ENCODE measurements at places on chromosomes 6 and 20.

- DNase-seq, result no peak
Measured at GRCh38 chr6:44228836-44229235, 5.4 kb downstream of the SLC29A1 start.

GRCh38 chr6:2209226-2209809 is 36.1 kb downstream of the GMDS start:
- no peak for DNase-seq

DNA sequence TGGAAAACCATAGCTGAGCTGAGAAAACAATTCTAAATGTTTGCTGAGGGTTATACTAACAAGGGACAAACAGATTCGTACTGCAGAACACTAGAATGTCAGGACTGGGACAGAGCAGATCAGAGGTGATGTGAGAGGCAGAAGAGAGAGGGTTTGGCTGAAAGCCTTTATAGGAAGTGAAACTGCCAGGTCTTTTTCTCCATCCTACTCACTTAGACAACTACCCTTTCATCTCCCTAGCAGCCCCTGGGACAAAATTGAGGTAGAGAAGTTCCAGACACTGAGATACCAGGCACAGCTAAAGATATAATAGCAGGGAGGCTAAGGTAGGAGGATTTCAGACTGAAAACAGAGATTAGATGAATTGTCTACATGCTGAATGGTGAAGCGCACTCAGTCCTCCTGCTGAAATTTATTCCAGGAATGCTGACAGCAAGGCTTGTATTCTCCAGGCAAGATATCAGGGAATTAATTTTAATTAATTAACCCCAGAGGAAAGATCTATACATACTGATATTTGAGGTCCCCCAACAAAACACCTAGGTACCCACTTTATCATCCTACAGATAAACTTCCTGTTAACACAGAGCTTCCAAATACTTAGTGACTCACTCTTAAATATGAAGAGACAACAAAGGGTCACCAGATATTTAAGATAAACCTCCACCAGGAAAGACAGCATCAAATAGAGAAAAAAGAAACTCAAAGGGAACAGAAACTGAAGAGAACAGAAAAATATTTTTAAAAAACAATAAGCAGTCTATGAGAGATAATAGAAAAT is 12.6 kb upstream of the EIF2S2 start:
- DNase-seq, result no peak

GRCh38 chr6:16591396-16592222 is 169.7 kb downstream of the ATXN1 start:
- no peak for DNase-seq

GRCh38 chr6:89268776-89269175 is 46.3 kb downstream of the GABRR2 start:
- DNase-seq, result no peak

GRCh38 chr6:55040102-55040848 is 134.0 kb upstream of the HCRTR2 start:
- DNase-seq, result no peak

GRCh38 chr6:6806844-6807518 is 218.5 kb downstream of the LY86 start:
- DNase-seq, result no peak

DNA sequence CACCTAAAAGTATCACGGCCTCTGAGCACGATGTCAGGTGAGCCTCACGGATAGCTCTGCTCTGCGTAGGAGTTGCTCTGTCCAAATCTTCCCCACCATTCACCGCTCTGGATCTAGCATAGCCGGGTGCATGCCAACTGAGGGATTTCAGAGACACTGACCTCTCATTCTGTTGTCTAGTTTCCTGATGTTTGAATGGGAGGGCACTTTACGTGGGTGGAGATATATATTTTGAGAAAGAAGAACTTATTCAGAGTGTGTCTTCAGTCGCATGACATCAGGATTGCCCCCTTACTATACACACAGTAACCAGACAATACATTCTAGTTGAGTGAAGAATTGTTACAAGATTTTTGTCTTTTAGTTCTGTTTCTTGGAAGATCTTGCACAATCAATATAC is 96.5 kb upstream of the CITED2 start:
- DNase-seq, result no peak

DNA sequence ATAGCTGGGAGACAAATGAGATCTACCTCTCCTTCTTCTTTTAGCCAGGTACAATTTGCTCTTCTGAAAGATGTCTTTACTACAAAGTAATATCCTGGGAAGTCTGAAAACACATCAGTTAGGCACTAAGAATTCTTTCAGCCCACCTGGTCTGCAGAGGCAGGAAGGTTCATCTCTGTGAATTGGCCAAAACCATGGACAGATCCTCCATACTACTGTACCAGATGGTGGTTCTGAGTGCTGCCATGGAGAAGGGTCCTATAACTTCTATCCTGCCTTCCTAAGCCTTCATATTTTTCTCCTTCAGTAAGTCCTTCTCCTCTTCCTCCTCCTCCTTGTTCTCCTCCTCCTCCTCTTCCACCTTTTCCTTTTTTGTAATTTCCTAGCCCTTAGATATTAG is 11.7 kb upstream of the PCSK2 start:
- DNase-seq, result no peak

DNA sequence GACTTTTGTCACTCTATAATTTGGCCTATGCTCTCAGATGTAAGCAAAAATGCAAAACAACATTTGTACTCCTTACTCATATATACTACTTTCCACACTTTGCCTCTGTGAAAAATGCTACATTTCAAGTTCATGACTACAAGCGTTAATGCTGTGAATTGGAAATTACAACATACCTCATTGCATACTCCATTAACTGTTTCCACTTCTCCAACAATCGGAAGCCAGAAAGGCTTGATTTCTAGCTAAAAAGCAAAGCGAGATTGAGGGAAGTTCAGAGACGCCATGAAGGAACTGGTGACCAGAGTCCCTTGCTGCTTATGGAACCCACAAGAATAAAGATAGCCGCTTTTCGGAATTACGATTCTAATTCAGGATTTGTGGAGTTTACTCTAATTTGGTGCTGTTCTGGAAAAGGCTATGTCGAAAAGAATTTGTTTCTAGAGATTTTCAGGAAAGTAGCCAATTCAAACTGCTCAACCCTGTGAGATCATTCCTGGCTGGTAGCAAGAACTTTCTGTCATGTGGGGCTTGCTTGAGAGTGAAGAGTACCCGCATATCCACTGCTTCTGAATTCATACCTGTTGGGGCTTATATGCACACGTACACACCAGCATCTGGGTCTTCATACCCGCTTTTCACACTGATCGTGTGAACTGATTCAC is 98.0 kb upstream of the CITED2 start:
- no peak for DNase-seq

DNA sequence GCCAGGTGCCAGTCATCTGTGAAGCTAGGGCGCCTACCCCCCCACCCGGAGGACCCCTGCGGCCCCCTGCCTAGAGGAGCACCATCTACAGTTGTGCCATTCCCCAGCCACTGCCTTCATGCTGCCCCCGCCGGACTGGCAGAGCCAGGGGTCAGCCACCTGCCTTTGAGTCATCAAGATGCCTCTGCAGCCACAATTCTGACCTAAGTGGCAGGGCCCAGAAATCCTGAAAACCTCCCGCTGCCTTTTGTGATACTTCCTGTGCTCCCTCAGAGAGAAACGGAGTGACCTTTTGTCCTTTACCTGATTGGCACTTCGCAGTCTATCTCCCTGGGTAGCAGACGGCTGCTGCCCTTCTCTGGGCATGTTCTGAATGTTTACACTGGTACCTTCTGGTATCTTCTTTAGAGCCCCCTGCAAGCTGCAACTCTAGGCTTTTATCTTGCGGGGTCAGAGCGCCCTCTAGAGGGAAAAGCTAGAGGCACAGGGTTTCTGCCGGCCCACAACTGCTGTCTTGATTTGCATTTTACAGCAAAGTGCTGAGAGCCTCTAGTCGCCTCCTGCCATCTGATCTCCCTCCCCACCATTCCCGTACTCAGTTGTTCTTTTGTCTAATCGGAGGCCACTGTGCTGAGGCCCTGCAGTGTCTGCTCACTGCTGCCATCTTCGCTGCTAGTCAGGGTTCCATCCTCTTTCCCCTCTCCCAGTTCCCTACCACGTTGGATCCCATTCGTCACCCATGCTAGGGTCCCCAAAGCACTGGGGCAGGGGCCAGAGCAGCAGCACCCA is 26.9 kb downstream of the SPATA2 start:
- DNase-seq, result peak; percentile 19

GRCh38 chr20:48350313-48350988 is 477.3 kb downstream of the PREX1 start:
- DNase-seq, result no peak

DNA sequence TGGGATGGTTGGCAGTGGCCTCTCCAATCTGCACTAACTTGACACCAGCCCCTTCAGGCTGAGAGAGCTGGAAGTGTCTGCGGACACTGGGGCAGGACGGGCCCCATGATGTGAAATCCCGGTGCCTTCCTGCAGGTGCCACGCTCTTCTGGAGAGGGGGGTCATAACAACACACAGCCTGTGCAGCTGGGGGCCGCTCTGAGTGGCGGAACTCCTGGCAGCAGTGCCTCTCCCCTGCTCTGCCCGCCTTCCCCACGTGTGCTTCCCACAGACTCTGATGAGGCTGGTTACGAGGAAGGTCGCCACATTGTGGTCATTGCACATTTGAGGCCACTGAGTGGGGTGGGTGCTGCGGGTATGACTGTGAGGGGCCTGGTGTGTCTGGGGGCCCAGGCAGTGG is 145.2 kb downstream of the DTNBP1 start:
- DNase-seq, result peak; percentile 14

- DNase-seq, result no peak
Measured at GRCh38 chr20:19079536-19080299, 132.7 kb upstream of the SLC24A3 start.

- no peak for DNase-seq
Measured at GRCh38 chr20:46695892-46696291, 6.6 kb upstream of the TP53RK start.

GRCh38 chr20:47318027-47318585 is 38.4 kb downstream of the ZMYND8 start:
- DNase-seq, result no peak
